ENCODE measurements at places on chromosomes 5 and 9.

DNA sequence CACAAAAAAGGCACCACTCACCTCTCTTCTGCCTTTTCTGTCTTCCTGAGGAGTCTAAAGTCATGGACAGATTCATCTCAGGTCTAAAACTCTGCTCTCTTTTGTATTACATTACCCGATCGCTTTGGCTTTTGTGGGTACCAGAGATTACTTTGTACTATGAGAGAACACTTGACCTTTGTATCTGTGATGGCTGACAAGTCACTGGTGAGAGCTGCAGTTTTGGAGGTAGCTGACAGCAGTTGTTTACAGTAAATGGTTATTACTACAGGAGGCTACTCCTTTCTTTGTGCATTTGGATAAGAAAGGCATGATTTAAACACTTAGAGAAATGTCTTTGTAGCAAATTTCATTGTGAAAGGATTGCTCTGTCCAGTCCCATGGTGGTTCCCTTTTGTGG is 307.3 kb downstream of the FBXL17 start:
- DNase-seq = no peak

- no peak for DNase-seq
Observed at GRCh38 chr5:123651234-123651633, 139.3 kb downstream of the CSNK1G3 start.

GRCh38 chr5:97229196-97229595 is 46.1 kb upstream of the RIOK2 start:
- no peak for DNase-seq

DNA sequence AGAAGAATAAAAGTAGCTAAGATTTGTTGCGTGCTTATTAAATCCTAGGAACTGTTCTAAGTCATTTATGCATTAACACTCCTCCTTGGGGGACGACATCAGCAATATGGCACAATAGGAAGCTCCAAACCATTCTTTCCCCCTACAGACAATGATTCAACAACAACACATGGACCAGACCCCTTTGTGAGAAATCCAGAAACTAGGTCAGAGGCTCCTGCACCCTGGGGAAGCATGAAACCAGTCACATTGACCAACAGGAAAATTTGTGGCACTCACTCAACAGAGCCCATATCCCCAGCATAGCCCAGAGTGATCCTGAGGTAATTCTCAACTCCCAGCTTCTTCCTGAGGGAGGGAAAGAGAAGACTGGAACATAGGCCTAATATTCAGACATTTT is 294.4 kb downstream of the HINT1 start:
- no peak for DNase-seq

DNA sequence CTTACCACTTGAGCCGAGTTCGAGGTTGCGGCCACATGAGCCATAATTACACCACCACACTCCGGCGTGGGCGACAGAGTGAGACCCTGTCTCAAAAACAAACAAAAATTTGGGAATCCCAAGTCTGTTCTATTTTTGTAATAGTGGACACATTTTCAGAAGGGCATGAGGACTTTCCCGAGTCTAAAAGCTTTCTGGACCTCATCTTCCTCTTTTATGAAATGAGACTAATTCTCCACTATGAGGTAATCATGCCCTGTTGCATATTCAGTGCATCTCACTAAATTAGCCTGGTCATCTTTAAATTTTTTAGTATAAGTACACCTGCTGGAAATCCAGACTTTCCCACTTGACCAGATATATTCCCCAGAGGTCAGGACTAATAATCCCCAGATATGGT is 55.7 kb downstream of the GGTA1 start:
- DNase-seq = no peak

GRCh38 chr5:118407958-118408357 is 580.4 kb downstream of the DTWD2 start:
- no peak for DNase-seq

GRCh38 chr9:124345063-124345462 is 70.2 kb downstream of the PSMB7 start:
- DNase-seq = no peak

- DNase-seq = no peak
Observed at GRCh38 chr5:65563777-65564176, 681 bp downstream of the PPWD1 start.

GRCh38 chr5:1946122-1946677 is 63.5 kb upstream of the IRX4 start:
- DNase-seq = no peak

GRCh38 chr5:6088706-6089105 is 289.6 kb downstream of the MED10 start:
- no peak for DNase-seq

All from effector CD4-positive, alpha-beta T cell (primary cell).